ENCODE measurements at places on chromosomes 13 and 19.

GRCh38 chr19:35702223-35703012 is 1.9 kb upstream of the ZBTB32 start:
- peak; percentile 78 for DNase-seq

- DNase-seq, result no peak
These were observed 29.7 kb downstream of the MCF2L start for GRCh38 chr13:112998521-112999280.

GRCh38 chr19:12666265-12667048 is at the start of the genes MAN2B1 and WDR83:
MAN2B1 (minus strand) TSS chr19:12666742; CDS start chr19:12666701, 41 bp downstream.
WDR83 (plus strand) TSS chr19:12666807; CDS start chr19:12669791, 2,984 bp downstream.
- DNase-seq, result peak; percentile 56

GRCh38 chr19:51627491-51628138 is 2.6 kb downstream of the SIGLEC5 start:
- no peak for DNase-seq

- no peak for DNase-seq
These were observed 44.8 kb downstream of the RBM26 start for GRCh38 chr13:79361299-79361698.

DNA sequence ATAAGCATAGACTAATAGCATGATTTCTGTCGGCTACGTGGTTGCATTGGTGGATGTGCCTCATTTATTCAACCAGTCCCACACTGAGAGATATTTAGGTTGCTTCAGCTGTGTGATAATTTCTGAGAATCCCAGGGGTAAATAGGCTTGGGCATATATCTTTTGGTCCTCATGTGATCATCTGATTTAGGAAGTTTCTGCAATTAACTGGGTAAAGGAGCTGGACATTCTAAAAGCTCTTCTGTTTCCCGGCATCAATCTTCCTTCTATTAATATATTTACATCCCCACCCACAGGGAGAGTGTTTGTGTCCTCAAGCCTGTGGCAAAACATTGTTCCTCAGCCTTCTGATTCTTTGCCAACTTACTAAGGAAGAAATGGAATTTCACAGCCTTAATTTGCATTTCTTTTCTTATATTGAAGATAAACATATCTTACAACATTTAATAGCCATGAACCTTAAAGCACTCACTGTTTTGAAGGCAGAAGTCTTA is 431.6 kb downstream of the RFC3 start:
- DNase-seq, result no peak

- DNase-seq, result peak; percentile 76
These were observed 399 bp upstream of the SPTBN4 start for GRCh38 chr19:40466219-40466984.

DNA sequence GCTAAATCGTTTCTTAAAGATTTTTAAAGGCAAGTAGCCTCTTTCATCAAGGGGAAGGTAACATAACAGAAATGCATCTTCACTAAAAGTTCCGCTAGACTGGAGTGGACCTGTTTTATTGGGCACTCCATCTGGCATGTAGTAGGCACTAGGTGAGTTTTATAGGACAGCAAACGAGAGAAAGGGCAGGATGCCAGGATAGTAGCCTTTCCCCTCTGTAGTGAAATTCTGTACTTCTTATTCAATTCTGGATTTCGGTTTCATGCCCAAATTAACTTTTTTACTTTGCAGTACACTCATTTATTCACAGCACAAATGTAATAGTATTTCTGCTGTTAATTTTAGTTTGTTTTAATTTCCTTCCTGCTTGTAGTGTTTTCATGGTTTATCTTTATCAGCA is 45.2 kb downstream of the GPR180 start:
- no peak for DNase-seq

DNA sequence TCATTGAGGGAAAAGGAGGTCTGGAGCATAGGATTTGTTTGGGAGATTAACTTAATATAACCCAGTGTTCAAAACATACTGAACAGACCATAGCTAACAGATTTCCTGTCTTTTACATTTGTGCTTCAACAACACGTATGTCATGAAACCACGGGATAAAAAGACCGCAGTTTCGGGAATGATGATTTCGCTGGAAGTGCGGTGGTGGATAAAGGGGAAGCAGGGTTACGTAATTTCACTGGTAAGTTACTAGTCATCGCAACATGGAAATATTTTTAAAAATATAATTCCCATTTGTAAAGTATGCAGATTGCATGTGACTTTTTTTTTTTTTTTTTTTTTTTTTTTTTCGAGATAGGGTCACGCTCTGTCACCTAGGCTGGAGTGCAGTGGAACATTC is 237.4 kb downstream of the LMO7 start:
- DNase-seq, result no peak

DNA sequence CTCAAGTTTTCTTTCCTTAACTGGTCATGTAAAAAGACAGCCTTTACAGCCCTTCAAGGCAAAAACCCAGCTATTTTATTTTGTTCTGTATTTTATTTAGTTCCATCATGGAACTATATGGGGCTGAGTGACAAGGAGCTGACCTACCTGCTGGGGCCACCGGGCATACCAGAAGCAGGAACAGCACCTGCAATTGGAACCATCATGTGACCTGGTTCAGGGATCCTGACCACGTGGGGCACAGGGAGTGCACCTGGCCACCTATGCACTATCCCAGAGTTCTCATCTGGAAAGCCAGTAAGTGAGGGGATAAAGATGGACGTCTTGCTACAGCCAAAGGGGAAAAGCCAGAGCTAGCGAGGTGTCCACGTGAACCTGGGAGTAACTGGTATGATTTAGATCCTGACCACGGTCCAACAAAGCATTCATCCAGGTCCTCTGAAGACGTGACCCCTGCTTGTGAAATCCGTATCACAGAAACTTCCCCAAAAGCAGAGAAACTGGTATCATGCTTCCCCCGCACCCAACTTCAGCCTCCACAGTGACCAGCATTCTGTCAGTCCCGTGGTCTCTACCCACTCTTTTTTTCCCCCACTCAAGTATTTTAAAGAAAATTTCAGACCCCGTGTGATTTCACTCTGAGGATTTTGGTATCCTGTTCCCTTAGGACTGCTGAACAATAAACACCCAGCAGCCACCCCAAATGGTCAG is 40.5 kb upstream of the SLC15A1 start:
- no peak for DNase-seq

DNA sequence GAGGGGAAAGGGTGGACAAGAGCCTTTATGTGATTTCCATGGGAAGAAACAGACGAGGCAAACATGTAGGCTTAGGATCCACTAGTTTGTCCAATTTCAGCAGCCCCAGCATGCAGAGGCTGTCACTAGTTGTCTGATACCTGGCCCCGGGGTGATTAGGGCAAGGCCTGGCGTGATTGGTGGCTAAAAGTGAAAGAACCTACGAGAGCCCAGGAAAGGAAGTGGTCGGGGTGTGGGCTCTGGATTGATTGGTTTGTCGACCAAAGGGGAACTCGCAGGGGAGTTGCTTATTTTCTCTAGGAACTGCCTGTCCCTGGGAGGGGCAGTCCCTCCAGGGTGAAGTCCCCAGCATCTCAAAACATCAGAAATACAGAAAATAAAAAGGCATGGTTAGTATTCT is 64.2 kb upstream of the UQCRFS1 start:
- peak; percentile 2 for DNase-seq

- DNase-seq, result no peak
These were observed 146.2 kb upstream of the FNDC3A start for GRCh38 chr13:48829536-48829935.

- no peak for DNase-seq
These were observed 9.3 kb downstream of the HOOK2 start for GRCh38 chr19:12766051-12766521.

DNA sequence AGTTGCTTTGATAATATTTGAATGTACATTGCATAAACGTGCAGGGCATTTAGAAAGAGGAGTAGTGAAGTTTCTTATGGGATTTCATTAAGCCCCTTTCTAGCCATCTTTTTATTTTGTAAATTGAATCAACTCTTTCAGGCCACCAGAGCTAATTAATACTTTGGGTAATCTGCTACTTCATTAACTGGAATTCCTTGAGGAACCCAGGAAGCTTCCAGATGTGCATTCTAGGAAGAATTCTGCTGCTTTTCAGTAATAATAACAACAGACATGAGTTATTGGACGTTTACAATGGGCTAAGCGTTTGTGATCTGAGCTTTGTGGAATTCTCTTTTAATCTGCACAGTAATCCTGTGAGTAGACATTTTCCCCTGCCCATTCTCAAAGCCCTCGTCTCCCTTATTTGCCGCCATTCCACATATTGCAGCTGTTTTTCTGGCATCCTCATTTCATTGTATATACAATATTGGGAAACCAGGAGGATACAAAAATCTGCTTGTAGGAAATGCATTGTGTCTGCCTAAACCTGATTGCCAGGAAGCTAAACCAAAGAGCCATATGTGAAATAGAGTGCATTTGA is 103.9 kb downstream of the HS6ST3 start:
- DNase-seq, result no peak

DNA sequence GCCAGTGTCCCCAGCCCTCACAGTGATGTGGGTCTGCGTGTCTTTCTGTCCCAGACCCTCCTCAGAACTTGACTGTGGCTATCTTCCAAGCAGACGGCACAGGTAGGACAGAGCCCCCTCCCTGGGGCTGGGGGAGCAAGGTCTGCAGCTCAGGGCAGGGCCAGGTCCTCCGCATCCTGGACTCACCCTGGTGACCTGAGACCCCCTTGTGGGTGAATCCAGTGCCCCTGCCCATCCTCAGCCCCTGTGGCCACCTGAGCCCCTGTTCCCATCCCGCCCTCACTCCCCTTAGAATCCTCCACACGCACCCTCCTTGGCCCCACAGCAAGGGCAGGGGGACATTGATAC is 39.0 kb upstream of the CD33 start:
- DNase-seq, result no peak

DNA sequence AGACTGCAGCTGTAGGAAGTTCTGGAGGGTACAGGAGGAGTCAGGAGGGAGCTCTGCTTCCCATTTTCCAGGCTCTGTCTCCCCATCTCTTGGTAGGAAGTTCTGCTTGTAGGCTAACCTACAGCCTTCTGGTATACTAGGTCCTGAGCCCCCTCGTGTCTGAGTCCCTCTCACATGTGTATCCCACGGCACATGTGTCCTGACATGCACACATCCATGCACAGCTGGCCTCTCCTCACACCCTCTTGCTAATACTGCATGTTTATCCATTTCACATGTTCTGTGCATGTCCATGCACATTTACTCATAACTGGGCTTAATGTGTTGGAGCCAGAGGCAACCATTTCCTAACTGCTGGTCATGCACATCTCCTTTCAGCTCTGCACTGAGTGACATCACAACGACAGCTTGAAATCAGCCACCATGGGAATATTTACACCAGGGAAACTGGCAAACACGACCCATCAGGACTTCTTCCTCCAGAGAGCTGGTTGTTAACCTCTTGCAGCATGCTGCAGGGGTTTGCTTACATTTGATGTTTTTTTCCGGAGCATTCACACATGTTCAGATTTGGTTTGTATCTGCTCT is 3.0 kb downstream of the CD209 start:
- DNase-seq, result no peak

GRCh38 chr13:32852526-32852925 is 163.7 kb upstream of the KL start:
- no peak for DNase-seq

All from activated naive CD4-positive, alpha-beta T cell (primary cell).